AG09319 (cell line): ENCODE measurements at places on chromosomes 16 and 17.

DNA sequence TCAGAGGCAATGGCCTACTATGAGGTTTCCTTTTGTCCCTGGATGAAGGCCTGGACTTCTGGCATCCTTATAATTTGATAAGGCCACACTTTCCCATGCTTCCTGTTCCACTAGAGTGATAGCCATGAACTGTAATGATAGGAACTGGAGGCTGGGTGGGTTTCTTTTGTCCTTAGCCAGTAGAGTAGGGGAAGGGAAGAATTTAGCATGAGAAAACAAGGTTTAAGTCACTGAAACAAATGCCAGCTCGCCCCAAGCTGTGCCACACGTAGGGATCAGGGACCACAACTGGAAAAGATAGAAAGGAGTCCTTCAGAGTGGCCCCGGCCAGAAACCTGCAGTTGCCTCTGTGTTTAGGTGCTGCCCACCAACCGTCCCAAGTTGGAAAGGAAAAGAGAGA, 80.9 kb upstream of the C17orf78 start:
- no peak for DNase-seq

- DNase-seq, result no peak
Observed at GRCh38 chr17:1532836-1533602, 16.6 kb upstream of the INPP5K start.

DNA sequence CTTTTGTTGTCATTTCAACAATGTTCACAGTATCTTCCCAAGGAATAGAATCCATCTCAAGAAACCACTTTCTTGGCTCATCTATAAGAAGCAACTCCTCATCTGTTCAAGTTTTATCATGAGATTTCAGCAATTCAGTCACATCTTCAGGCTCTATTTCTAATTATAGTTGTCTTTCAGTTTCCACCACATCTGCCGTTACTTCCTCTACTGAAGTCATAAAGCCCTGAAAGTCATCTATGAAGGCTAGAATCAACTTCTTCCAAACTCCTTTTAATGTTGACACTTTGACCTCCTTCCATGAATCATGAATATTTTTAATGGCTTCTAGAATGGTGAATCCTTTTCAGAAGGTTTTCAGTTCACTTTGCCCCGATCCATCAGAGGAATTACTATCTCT, 102.1 kb downstream of the CDH13 start:
- no peak for DNase-seq

DNA sequence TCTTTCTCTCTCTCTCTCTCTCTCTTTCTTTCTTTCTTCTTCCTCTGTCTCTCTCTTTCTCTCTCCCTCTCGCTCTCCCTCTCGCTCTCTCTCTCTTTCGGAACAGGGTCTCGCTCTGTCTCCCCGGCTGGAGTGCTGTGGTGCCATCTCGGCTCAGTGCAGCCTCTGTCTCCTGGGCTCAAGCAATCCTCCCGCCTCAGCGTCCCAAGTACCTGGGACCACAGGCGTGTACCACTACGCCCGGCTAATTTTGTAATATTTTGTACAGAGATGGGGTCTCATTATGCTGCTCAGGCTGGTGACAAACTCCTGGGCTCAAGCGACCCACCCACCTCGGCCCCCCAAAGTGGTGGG, 12.7 kb upstream of the KLHDC4 start:
- DNase-seq, result no peak

DNA sequence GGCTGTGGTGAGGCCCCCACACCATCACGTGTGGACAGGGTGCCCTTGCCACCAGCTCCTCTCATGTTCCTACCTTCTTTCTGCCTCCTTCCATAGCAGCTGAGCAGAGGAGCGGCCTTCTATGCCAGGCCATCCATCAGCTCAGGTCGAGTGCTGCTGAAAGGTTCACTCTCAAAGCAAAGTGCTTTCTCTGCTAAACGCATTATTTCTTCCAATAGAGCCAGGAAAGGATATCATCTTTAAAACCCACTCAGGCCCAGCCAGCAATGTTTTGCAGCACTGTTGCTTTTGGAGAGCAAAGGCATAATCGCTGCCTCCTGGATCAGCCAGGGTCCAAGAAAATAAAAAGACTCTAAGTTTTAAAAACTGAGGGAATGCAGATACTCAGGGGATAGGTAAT, 54.9 kb upstream of the GPRC5B start:
- no peak for DNase-seq

DNA sequence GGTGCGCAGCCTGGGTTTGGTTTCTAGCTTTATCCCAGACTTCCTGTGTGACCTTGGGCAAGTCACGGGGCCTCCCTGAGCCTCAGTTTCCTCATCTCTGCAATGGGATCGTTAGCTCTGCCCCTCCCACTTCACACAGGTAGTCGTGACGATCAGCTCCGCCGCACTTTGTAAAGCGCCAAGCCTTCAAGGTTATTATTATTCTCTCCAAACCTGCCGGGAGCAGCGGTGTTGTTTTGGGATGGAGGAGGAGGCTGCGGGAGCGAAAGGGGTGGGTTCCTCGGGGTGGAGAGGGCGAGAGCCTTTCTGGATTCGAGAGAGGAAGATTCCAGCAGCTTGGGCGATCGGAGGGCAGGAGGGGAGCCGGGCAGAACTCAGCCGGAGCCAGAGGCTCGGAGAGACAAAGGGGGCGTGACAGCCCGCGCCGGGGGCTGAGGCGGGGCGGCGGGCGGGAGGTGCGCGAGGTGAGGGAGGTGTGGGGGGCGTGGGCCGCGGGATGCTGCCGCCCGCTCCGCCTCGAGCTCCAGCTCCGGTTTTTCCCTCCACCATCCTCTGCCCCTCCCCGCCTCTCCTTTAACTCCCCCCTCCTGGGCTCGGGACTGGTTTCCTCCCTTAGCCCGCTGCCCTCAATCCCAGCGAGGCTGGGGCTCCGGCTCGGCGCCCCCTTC, at the start of gene EFNB3:
Gene EFNB3 (plus strand): TSS at position 602 of the 668 bp plus-strand sequence. CDS start 397 bp downstream, outside the sequence.
- DNase-seq, result no peak

GRCh38 chr16:11734025-11734652, 8.5 kb downstream of the TXNDC11 start:
- DNase-seq, result no peak
